ENCODE measurements at places on chromosomes 11 and 22.

GRCh38 chr11:16926883-16927626 lies 87.2 kb downstream of the PLEKHA7 start:
- no peak for DNase-seq

DNA sequence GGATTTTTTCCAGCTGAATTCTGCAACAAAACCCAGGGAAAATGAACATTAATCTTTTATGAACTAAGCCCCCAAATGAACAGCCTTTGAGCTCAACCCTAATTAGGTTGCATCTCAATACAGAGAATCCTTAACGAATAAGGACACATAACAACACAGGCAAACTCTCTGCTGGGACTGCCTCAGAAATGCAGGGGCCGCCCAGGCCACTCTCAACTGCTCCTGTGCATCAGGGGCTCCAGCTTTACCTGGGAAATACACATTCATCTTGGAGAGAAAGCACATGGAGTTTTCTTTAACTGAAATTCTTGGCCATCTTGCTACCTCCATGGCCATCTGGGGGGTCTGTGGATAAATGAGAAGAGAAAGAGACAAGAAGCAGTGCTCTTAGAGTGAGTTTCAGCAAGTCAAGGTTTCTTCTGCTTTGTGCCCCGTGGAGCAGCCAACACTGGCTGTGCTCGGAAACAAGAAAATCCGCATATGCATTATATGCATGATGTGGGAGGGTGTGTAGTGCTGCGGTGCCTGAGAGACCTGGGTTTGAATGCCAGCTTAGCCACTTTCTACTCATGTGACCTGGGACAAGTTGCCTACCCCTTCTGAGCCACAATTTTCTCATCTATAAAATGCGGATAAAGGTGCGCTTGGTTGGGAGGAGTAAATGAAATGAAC lies 81.9 kb upstream of the RCN1 start:
- no peak for DNase-seq

GRCh38 chr11:116960930-116961329 lies 123.5 kb upstream of the APOA1 start:
- DNase-seq, result no peak

DNA sequence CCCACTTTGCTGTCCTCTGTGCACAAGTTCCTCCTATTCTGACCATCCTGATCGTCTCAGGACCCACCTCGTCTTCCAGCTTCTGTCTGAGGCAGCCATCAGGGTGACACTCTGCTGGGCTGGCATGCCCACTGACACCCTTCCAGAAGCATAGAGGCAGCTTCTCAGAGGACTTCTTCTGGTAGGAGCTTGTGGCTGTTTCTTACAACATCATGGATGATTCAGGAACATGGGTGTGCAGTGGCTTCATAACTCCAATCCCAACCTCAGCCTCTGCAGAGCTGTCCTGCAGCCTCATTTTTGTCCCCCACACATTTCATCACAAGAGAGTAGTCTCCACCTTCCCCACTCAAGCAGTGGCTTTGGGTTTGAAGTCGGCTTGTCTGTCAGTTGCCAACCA lies 20.9 kb upstream of the CTR9 start:
- DNase-seq, result no peak

- DNase-seq, result no peak
Measured at GRCh38 chr22:47816863-47817210, 1054.4 kb downstream of the TBC1D22A start.

- no peak for DNase-seq
Measured at GRCh38 chr22:28798810-28799605, 1.4 kb downstream of the XBP1 start.

- DNase-seq, result no peak
Measured at GRCh38 chr22:50289942-50290630, 17.4 kb downstream of the PLXNB2 start.

- DNase-seq, result peak; percentile 39
Measured at GRCh38 chr11:66100272-66101065, 30.4 kb downstream of the PACS1 start.

- DNase-seq, result no peak
Measured at GRCh38 chr11:131579932-131580387, 209.5 kb downstream of the NTM start.

DNA sequence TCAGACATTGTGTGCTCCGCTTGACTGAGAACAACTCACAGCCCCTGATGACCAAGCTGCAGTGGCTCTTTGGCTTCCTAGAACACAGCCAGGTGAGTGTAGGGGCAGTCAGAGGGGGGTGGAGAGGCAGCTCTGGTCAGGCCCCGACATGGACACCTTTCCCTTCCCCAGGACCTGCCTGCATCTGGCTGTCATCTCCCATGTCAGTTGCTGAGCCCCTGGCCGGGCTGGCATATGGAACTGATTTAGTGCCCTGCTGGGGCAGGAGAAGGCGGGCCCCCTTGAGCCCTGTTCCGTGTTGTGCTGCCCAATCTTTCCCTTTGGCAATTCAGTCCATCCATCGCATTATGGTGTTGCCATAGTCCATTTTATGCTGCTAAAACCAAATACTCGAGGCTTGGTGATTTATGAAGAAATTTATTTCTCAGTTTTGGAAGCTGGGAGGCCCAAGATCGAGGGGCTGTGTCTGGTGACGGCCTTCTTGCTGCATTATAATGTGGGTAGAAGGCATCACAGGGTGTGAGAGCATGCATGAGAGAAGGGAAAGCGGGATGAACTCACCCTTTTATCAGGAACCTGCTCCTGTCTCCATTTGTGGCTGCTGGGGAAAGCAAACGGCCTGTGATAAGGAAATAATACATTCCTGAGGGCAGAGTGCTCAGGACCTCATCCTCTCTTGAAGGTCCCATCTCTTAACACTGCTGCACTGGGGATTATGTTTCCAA lies 19.0 kb downstream of the USP35 start:
- DNase-seq, result no peak

GRCh38 chr11:117414724-117415123 lies 87.1 kb downstream of the CEP164 start:
- DNase-seq, result no peak

DNA sequence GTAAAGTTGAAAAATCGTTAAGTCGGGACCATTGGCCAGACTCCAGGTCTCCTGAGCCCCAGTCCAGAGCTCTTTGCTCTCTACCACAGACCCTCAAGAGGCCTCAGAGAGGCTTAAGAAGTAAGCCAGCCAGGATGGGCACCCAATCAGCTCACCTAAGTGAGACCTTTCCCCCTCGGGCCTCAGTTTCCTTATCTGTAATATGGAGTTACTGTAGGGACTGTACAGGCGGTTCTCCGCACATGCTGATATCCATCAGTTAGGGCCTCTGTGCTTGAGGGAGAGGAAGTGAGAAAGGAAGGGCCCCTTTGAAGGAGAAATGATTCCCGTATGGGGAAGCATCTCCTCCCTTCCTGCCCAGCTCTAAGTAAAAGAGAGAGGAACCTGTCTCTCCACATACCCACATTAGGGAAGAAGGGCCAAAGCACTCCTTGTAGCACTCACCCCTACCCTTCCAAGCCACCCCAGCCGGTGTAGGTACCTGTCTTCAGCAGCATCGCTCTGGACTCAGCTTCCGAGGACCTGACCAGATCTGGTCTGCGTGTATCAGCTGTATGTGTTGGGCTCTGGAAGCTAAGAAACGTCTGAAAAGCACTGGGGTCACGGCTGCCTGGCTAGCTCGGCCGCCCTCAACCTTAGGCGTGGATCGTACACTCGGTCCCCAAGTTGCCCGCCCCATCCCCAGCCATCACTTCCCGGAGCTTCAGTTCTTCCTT lies 653 bp downstream of the NAGA start:
- DNase-seq, result no peak

DNA sequence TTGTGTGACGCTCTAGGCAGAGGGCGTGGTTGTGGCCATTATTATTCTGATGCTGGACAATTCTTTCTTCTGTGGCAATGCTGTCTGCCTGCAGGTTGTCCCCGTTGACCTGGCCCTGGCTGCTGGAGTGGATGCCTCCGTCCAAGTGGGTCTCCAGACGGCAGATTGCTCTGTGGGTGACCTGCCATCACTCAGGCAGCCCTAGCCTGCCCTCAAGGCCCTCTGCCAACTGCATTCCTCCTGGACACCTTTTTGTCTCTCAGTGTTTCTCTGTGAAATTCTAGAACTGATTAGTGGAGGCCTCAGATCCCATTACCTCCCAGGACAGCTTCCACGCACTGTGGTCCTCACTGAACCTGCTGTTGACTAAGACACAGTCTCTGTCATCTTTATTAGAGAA lies 86.7 kb downstream of the TBC1D22A start:
- no peak for DNase-seq

DNA sequence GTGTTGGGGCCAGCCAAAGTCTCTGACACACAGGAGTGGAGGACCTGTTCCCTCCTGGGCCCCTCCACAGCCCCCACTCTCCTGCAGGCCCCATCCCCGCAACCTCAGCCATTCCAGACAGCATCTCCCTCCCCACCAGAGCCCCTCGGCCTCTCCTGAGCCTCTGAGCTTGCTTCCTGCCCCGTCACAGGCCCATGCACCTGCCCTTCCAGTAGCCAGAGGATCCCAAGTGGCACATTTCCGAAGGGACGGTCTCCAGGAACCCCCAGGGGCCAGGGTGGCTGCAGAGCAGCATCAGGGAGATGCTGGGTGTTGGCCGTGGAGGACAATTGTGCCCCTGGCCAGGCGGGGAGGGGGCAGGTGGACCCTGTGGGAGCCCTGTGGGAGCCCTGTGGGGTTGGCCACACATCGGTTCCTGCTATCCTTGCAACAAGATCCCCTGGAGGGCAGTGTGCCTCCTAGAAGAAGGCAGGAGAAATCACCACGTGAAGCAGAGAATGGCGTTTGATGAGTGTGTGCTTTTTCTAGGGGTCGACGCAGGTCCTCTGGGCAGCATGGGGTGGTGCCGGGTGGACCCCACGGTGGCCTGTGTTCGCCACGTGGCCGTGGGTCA lies 45.3 kb upstream of the PPARA start:
- no peak for DNase-seq

GRCh38 chr11:124569697-124570096 lies at the start of gene OR8A1:
OR8A1 (plus strand) TSS chr11:124569997; CDS start chr11:124570120, 123 bp downstream.
- no peak for DNase-seq

DNA sequence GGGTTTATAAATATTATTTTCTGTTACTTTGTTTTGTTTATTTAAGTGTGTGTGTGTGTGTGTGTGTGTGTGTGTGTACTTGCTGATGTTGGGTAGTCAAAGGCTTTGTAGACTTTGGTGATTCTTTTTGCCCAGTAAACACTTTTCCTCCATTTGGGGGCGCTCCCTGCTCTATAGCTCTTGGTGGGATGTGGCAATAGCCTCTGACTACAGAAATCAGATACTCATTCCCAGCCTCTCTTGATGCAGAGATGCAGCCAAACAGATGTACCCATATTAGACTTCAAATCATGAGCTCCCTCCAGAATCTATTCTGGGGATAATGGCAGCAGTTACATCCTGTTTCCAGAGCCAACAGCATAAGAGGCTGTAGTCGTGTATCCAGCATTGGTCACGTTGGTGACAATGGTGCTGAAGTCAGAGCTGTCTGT lies 33.4 kb upstream of the APOL5 start:
- DNase-seq, result no peak

DNA sequence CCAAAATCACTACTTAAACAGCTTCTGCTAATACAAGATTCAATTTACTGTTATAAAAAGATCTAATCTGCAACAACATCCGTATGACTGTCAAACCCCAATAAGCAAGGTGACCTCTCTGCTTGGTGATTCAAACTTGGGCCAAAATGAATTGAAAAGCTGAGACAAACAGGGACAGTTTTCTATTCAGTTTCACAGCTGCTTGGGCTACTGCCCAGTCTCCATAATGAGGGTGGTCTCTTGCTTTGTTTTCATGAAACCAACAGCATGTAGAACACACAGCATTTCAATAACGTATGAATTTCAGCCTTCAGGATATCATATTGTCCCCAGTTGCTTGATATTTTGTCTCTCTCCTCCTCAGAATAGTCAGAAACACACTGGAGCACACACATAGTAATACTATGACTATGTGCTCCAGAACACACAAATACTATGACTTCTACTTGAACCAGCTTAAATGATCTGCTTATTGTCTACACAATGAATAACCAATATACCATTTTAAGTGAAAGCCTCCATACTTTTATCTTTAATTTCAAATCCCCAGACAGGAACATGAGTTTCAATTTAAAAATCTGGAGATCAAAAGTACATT lies 285.0 kb downstream of the TTC28 start:
- DNase-seq, result no peak

GRCh38 chr11:9629064-9629463 lies 34.8 kb upstream of the SWAP70 start:
- no peak for DNase-seq

GRCh38 chr11:86458294-86459001 lies 83.8 kb downstream of the CCDC81 start:
- no peak for DNase-seq

GRCh38 chr11:120563703-120564572 lies 52.4 kb downstream of the GRIK4 start:
- DNase-seq, result no peak

DNA sequence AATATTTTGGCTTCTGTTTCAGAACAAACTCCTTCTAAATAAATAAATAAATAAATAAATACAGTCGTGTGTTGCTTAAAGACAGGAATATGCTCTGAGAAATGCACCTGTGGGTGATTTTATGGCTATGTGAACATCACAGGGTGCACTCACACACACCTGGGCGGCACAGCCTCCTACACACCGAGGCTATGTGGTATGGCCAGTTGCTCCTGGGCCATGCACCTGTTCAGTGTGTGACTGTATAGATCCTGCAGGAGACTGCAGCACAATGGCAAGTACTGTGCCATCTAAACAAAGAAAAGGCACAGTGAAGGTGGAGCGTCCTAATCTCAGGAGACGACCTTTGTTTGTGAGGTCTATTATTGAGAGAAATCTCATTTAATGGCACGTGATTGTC lies 1281.1 kb downstream of the TBC1D22A start:
- DNase-seq, result no peak

DNA sequence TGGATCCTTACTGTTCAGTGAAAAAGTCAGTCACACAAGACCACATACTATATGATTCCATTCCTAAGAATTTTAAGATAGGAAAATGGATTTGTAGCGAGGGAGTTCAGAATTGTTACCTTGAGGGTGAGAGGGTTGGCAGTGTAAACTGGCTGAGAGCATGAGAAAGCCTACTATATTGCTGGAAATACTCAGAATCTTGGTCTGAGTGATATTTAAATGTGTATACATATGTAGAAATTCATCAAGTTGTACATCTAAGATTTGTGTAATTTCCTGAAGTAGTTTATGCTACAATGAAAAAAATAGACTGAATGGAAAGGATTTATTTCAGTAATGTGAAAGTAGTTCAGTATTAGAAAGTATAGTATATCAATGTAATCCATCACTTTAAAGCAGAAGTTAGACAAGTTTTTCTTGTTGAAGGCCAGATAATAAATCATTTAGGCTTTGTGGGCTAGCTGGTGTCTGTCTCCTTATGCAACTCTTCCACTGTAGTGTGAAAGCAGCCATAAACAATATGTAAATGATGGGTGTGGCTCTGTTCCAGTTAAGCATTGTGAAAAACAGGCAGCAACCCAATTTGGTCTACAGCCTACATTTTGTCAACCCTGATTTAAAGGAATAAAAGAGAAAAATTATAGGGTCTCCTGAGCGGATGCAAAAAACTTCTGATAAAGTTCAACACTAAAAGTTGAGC lies 127.2 kb upstream of the THY1 start:
- no peak for DNase-seq

DNA sequence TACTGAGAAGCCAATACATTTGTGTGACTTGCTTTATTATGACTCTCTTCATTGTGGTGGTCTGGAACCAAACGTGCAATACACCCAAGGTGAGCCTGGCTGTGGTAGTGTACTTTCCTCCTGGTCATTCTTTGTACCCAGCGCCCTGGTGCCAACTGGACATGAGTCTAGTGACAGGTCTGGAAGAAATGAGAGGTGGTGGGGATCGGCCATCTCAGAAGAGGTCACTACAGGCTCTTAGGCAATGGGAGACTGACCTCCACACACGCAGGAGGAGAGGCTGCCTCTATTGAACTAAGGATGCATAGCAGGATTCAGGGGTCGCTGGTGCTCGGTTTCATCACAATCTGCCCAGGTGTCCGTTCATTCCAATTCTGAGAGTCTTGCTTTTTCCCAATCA lies 56.4 kb upstream of the RTL6 start:
- DNase-seq, result no peak

Data from stimulated activated CD4-positive, alpha-beta T cell treated with anti-CD3 and anti-CD28 coated beads, Interleukin-15, amount 100 ng/mL, for 1 hour (primary cell).